Sigmoid colon (tissue), 7 donors: ENCODE measurements at places on chromosomes 6 and 20.

- peaks cover 12% of the 10 kb centered on the region for H3K4me1 ChIP-seq
- H3K27ac ChIP-seq: no peak overlapping the region
- H3K4me3 ChIP-seq: peak overlapping the region; percentile 36
- H3K27me3 ChIP-seq: no peaks in the 10 kb centered on the region
Measured at GRCh38 chr20:10171864-10172751, 46.5 kb upstream of the SNAP25 start.

- H3K4me1 ChIP-seq: no peaks in the 10 kb centered on the region
- H3K36me3 ChIP-seq: no peaks in the 10 kb centered on the region
- H3K27ac ChIP-seq: no peak overlapping the region
- no peak overlapping the region for H3K4me3 ChIP-seq
- H3K27me3 ChIP-seq: no peaks in the 10 kb centered on the region
Measured at GRCh38 chr6:121697921-121698320, 262.5 kb downstream of the GJA1 start.

GRCh38 chr6:169489563-169490245 lies 212.1 kb downstream of the WDR27 start:
- H3K36me3 ChIP-seq: no peaks in the 10 kb centered on the region
- peak overlapping the region; percentile 9 for H3K27ac ChIP-seq
- peaks cover 7% of the 10 kb centered on the region for H3K4me1 ChIP-seq

DNA sequence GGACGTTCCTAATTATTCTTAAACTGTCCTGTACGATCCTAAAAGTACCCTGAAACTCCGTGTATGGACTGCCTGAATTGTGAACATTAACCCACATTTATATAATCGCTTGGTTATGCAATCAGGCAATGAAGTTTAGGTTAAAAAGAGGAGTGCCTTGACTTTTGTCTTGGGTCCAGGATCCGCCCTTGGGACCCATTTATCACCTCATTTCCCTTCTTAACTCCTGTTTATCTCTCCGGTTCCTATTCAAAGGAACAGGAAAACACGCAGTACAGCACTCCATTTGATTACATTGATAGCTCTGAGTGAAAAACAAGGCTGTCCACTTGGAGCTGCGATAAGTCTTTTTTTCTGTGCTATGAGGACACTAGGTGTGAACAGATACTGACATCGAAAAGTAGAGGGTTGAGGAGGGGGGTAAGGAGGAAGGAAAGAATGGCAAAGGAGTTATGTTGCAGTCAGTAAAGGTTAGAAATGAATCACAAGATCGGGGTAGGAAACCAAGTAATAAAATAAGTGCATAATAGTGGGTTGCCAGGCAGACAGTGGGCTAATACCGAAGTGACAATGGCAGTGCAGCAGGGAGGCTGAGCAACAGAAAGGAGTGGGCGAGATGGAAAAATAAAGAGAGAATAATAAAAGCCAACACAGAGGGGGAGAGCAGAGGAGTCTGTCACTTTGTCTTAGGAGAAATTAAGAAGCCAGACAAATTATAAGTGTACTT lies 15.9 kb upstream of the PCK1 start:
- no peak overlapping the region for H3K27ac ChIP-seq
- H3K4me3 ChIP-seq: no peak overlapping the region
- H3K27me3 ChIP-seq: no peaks in the 10 kb centered on the region
- no peaks in the 10 kb centered on the region for H3K4me1 ChIP-seq
- DNase-seq: no peak

DNA sequence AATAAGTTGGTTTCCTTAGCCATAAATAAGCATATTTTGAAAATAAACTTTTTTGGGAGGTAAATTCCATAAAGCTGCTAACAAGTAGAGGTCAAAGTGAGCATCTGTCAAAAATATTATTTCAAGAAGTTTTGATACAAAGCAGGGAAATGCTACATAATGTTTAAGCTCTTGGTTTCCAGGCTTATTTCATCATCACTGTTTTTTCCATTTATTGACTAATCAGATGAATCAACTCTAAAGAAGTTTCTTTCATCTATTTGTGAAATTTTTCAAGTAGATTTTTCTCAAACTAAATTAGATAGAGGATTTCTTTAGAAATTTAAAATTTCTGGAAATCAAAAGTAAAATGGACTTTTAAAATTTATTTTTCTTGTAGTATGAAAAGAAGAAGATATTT lies 89.5 kb upstream of the TBX18 start:
- no peaks in the 10 kb centered on the region for H3K4me1 ChIP-seq
- no peaks in the 10 kb centered on the region for H3K36me3 ChIP-seq
- no peak for DNase-seq
- H3K4me3 ChIP-seq: no peak overlapping the region
- no peaks in the 10 kb centered on the region for H3K27me3 ChIP-seq
- H3K27ac ChIP-seq: no peak overlapping the region

GRCh38 chr6:43009124-43009523 lies 4.6 kb downstream of the MEA1 start:
- no peak overlapping the region for H3K27ac ChIP-seq
- H3K4me1 ChIP-seq: peaks cover 15% of the 10 kb centered on the region
- peaks cover 47% of the 10 kb centered on the region for H3K36me3 ChIP-seq
- H3K4me3 ChIP-seq: no peak overlapping the region

GRCh38 chr6:127481628-127482027 lies 22.4 kb upstream of the KIAA0408 start:
- peaks cover 17% of the 10 kb centered on the region for H3K4me1 ChIP-seq
- no peak overlapping the region for H3K27ac ChIP-seq
- no peaks in the 10 kb centered on the region for H3K27me3 ChIP-seq
- DNase-seq: no peak

- H3K4me1 ChIP-seq: no peaks in the 10 kb centered on the region
- no peak for DNase-seq
- H3K4me3 ChIP-seq: no peak overlapping the region
- no peaks in the 10 kb centered on the region for H3K36me3 ChIP-seq
Measured at GRCh38 chr6:166351715-166352285, 9.5 kb upstream of the SFT2D1 start.

- no peaks in the 10 kb centered on the region for H3K27me3 ChIP-seq
- H3K36me3 ChIP-seq: no peaks in the 10 kb centered on the region
- H3K4me3 ChIP-seq: no peak overlapping the region
- DNase-seq: no peak
- no peaks in the 10 kb centered on the region for H3K4me1 ChIP-seq
- no peak overlapping the region for H3K27ac ChIP-seq
Measured at GRCh38 chr6:101582792-101583191, 189.3 kb downstream of the GRIK2 start.
